Activated T-helper 9 cell treated with anti-CD3 and anti-CD28 coated beads, Interleukin-2, amount 50 U/mL, for 16 hours (primary cell): ENCODE measurements at places on chromosomes 5 and 9.
A peak's percentile ranks its signal among the peaks of the same experiment; 100 is the strongest.

DNA sequence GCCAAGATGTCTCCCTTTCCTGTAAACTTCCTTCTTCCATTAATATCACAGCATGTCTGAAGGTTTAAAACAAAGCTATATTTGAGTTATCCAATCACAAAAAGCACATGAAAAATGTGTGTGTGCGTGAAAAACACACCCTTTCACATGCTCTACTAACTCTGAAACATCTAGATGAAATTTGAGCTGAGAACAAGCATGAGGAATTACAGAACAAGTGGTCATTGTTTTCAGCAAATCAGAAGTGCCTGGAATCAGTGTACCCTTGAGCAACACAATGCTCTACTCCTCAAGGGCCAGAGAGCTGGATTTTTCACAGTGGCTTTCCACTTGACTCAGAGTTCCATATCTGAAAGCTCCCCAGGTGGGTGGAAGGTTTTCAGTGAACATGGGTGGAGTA is 255.9 kb downstream of the PSAT1 start:
- no peak for DNase-seq

DNA sequence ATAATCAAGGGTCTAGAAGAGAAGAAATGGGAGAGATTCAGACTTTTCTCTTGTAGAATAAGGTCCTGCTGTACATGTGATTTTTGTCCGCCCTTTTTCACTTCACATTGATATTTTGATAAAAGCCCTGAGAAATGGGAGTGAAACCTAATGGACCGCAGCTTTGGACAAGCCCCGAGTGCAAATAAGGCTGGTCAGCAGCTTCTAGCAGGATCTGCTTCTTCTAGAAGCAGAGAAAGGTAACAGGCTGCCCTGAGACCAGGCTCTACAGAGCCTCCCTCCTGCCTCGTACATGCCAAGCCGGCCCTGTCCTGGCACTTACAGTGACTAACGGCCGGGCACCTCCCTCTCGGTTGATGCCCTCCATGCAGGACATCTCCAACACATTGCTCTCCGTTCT is 33.4 kb downstream of the ACER2 start:
- no peak for DNase-seq

DNA sequence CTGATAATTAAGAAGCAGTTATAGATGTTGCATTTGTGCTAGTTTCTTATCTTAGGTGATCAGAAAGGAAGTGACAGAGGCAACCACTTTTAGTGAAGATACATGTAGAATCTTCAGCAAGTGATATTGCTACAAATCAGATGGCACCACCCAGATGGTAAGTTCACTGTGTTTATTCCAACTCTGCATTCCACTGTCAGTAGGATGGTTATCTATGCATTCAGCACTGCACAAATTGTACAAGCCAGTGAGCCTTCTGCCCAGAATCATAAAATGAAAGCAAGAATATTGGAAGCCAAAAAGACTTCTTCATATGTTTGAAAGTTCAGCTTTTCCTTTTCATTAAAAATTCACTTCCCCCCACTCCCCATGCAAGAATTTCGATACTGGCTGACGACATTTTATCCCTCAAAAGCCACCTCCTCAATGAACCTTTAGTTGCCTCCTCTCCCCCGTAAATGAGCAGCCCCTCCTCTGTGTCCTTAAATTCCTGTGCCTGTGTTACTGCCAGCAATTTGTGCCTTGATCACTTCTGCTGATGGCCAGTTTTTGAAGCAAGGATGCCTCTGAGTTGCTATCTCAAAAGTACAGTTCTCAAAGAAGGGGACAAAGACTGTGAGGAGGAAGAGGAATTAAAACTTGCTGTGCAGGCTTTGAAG is 91.6 kb downstream of the ZSWIM6 start:
- no peak for DNase-seq

GRCh38 chr5:134422791-134423365 is 11.2 kb upstream of the CDKN2AIPNL start:
- DNase-seq = no peak

GRCh38 chr5:1382248-1382700 is 37.4 kb upstream of the CLPTM1L start:
- no peak for DNase-seq

DNA sequence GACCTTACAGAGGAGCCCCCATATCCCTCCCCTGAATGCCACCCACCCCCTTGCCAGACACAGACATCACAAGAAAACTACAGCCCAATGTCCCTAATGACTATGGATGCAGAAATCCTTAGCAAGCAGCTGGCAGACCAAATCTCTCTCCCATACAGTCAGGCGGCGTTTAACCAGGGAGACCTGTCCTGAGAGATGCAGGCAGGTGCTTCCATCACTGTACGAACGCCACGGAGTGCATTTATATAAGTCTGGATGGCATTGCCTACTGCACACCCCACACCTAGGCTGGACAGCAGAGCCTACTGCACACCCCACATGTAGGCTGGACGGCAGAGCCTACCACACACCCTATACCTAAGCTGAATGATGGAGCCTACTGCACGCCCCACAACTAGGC is 34.4 kb upstream of the SARDH start:
- DNase-seq = no peak

- no peak for DNase-seq
Observed at GRCh38 chr5:109830955-109831502, 141.3 kb downstream of the MAN2A1 start.

DNA sequence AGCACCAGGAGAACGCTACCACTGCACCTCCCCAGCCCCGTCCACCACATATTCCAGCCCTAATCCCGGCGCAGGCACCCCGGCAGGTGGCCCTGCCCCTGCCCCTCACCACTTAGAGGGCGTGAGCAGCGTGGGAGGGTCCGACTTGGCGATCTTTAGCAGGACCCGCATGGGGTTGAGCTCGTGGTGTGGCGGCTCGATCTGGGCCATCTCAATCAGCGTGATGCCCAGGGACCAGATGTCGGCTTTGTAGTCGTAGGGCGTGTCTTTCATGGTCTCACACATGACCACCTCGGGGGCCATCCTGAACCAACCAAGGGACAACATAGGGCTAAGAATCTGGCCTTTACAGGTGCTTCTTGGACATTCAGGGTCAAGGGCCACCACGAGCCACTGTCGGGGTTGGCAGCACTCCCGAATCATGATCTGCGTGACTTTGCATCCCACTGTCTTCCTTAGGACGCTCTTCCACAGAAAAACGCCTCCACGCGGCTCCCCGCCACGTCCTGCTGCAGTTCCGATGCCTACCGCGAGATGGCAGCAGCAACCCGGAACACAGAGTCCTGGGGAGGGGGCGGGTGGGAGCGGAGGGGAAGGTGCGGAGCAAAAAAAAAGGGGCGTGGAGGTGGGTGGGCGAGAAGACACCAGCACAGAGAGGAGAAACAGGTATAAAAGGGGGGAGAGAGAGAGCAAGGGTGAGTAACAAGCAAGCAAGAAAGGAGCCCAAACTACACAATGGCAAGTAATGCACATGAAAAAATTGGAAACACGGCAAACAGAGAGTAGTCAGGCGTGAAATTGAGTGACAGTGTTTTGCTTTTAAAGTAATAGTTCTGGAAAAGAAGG is 81.3 kb downstream of the STK10 start:
- DNase-seq = peak; percentile 59

DNA sequence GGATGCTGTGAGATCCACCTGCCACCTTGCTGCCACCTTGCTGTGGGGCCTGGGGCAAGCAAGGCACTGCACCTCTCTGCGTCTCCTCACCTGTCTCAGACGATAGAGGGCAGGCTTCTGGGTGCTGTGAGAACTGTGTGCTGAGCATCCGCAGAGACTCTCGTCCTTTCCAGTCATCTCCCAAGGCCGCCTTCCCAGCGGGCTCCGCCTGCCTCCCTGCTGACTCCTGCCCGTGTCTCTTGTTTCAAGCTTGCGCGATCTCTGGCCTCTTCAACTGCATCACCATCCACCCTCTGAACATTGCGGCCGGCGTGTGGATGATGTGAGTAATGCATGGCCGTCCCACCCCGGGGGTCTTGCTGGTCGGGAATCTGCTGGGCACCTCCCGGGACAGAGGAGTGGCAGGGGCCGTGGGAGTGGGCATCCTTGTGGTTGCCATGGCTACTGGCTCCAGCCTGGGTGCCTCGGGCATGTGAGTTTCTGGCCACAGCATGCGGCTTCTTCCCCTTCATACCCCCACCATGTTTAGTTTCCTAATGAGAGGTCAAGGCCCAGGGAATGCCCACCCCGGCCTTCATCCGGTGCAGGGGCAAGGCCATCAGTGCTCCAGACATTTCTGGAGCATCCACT is 3.6 kb downstream of the CACFD1 start:
- no peak for DNase-seq

DNA sequence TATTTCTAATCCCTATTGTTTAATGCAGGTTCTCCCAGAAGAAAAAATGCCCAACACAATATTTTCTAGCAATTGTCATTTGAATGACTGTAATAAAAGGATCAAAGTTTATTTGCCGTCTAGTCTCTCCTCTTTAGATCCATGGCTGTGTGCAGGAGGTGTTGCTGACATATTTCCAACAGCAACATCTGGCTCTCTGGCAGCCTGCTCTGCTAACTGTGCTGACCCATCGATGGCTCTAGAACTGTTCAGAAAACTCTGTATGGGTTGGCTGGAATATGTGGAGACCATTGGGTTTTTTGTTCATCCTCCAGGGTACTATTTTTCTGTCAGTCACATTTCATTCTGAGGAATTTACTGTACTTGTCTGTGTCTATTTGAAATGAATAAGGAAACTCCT is 202.0 kb upstream of the SLC27A6 start:
- DNase-seq = no peak

DNA sequence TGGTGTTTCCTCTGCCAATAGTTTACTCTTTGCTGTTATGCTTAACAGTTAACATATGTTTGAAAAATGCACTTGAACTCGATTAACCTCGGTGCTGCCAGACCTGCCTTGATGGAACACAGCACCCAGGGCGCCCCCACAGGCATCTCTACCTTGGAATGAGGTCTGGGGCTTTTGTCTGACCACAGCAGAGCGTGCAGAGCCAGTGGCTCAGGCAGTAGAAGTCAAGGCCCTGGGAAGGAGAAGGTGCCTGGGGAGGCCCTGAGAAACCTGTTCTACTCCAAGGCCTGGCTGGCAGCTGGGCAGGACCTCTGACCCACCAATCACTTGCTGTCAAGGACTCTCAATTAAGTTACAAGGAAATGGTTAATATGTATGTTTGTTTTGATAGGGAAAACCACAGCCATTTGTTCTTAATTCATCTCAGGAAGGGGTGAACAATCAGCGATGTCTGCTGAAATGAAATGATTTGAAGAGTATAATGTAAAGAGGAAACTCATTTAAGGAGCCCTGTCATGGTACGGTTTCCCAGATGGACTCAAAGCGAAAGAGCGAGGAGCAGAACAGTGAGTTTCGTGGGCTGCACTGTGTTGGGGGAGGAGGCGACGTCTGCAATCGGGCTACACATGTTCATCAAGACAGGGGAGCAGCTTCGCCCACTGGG is 21.9 kb downstream of the MACROH2A1 start:
- DNase-seq = no peak

DNA sequence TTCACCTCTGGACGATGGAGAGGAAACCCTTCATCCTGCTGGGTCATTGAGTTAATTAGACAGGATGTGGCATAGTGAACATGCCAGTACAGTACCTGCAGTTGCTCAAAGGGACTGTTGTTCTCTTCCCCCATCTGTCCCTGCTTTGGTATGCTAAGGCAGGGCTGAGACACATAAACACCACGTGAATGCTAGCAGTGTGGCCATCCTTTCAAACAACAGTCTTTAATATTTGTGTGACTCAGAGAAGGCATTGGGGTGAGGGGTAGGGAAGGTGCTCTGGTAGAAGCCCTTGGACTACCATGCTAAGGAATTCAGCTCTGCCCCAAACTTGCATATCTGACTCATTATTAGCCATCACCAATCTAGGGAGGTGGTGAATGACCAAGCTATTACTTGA is 180.2 kb upstream of the ZNF618 start:
- no peak for DNase-seq

DNA sequence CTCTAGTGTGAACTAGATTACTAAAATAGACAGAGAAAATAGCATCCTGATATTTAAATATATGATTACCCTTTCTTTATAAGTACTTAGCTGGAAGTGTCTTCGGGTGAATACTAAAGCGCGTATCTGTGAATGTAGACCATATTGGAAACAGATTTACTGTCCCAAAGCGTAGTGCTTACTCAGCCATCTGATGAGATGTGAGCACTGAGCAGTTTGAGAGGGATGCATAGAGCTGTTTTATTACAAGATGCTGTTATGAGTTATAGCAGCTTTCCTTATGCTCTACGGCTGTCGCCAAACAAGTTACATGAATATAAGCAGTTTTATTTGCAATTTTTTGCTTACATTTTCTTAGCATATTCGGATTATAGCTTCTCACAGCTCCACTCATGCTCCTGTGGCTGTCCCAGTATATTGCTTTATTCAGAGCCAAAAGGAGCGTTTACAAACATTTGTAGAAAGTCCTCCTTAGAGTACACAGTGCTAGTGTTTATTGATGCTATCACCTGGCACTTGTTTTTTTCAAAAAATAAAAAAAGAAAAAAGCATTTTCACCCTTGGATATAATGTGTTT is 981.4 kb upstream of the WWC1 start:
- DNase-seq = no peak

DNA sequence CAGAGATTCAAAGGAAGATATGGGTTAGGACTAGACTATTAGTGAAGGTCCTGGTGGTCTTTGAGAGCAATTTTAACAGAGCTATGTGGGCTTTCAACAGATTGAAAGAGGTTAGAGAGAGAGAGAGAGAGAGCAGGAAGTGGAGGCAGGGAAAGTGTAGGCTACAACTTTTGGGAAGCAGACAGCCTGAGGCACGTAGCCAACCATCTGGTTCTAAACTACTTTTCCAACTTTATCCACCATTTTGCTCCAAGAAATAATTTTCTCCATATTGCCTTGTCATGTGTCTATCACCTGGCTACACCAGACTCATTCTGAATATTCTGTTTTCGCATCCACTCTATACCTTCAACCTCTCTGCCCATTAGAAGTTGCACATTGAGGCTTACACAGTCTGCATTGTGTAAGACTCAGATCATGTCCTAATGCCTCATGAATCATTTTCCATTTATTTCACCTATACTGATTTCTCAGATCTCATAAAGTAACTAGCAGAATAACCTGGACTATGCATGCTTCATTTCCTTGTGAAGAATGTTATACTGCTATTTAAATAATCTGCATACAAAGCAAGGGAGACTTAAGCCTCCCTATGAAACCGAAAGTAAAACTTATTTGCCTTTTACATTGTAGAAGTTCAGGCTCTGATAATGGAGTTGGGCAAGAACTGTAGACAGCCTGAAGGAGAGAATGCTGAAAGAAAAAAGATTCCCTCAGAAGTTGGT is 235.6 kb downstream of the ELAVL2 start:
- DNase-seq = no peak

- no peak for DNase-seq
Observed at GRCh38 chr5:102874054-102874453, 118.9 kb downstream of the PAM start.
